Activated T-helper 17 cell treated with anti-CD3 and anti-CD28 coated beads, Interleukin-2, amount 50 U/mL, for 72 hours (primary cell): ENCODE measurements at places on chromosomes 2 and 18. TPM values are rescaled to one million over a fixed set of nuclear protein-coding genes. Genes with fewer than 3 reads are reported as not detected.

GRCh38 chr2:107020392-107020791 lies 134.4 kb upstream of the ST6GAL2 start:
- no peak for ATAC-seq

DNA sequence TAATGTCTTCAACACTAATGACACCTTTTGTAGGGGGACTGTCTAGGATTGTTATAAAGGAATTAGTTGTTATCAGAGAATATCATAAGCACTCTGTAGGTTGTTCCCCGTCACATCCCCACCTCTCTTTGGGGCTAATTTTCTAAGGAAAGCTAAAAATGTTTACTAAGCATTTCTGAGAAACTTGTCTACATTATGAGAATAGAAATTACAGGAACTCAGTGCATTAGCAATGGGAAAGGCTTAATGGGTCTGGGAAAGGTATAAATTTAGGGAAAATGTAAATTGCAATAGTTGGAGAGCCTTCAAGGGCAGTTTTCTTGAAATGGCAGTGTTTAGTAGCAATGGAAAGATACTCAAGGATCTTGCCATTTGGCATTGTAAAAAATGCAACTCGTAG lies 257.2 kb upstream of the NRP2 start:
- ATAC-seq, result no peak

GRCh38 chr18:75211953-75212750 lies 1.6 kb downstream of the TSHZ1 start:
- no peak for ATAC-seq

GRCh38 chr18:845152-845819 lies 33.2 kb upstream of the YES1 start:
- ATAC-seq, result no peak

- no peak for ATAC-seq
Measured at GRCh38 chr18:25365242-25365641, 13.3 kb upstream of the ZNF521 start.

- peak; percentile 65 for ATAC-seq
Measured at GRCh38 chr2:161237392-161238264, 70.6 kb upstream of the PSMD14 start.

DNA sequence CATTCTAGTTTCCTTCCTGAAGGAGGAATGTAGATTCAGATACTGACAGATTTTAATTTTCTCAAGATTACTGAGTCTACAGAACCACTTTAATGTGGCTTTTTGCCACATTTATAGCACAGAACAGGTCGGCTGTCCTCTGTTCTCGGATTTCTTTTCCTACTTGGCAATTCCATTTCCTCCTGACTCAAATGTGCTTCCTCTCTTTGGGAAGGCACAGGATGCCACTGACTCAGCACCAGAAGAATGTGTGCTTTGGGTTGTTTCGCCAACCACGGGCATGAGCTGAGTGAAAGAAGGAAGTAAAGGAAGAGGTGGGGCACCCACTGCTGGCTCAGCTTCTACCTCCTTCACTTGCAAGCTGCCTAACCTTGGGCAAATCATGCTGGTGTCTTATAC lies 970.6 kb upstream of the ACVR2A start:
- peak; percentile 18 for ATAC-seq

GRCh38 chr18:58522132-58522531 lies 106.8 kb downstream of the ALPK2 start:
- no peak for ATAC-seq

DNA sequence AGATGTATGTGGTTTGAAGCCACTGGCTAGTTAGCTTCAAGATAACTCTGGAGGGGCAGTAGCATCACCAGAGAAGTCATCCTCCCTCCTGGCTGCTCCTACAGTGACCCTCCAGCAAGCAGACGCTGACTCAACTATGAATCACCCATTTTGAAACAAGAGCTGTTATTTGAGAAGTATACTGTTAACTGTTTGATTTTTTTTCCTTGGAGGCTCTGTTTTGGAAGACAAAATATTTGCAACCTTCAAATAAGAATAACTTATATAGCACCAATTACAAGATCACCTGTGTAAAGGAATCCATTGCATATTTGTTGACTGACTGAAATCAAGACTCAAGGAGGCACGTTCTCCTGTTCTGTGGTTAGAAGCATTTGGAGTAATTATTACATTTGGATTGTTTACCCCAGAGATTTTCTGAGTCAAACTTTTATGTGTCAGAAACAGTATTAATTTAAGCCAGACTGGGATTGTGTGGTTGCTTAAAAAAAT lies 313.8 kb downstream of the MTX2 start:
- ATAC-seq, result peak; percentile 61

GRCh38 chr2:112694182-112694581 lies 26.6 kb upstream of the NT5DC4 start:
- no peak for ATAC-seq

GRCh38 chr2:62627667-62628066 lies 77.8 kb upstream of the EHBP1 start:
- ATAC-seq, result no peak

GRCh38 chr2:31049916-31050588 lies 88.2 kb downstream of the GALNT14 start:
- ATAC-seq, result no peak

DNA sequence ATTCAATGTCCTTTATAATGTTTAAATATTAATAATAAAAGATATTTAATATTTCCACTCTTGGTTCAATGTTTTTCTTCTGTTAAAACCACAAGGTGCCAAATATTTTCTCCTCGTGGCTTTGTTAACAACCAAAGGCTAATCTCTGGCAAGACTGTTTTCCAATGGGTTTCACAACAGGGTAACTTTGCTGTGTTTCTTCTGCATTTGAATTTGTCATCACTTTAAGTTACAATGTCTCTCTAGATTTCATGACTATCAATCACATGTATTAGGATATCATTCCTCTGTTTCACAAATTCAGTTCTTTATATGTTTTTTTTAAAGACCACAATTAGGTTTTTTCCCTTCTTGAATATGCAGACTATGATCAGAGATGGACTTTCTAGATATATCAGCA lies 469.8 kb upstream of the ACVR2A start:
- no peak for ATAC-seq

DNA sequence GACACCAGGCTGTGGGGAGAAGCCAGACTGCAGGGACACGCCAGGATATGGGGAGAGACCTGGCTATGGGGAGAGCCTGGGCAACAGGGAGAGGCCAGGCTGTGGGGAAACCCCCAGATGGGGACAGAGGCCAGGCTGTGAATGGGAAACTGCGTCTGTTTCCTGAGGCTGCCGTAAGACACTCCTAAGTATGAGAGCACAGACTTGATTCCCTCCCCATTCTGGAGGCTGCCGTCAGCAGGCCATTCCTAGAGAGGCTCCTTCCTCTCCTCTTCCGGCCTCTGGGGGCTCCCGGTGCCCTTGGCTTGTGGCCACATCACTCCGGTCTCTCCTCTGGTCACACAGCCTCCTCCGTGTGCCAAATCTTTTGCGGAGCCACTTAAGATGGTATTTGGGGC lies 32.3 kb downstream of the ADI1 start:
- no peak for ATAC-seq

DNA sequence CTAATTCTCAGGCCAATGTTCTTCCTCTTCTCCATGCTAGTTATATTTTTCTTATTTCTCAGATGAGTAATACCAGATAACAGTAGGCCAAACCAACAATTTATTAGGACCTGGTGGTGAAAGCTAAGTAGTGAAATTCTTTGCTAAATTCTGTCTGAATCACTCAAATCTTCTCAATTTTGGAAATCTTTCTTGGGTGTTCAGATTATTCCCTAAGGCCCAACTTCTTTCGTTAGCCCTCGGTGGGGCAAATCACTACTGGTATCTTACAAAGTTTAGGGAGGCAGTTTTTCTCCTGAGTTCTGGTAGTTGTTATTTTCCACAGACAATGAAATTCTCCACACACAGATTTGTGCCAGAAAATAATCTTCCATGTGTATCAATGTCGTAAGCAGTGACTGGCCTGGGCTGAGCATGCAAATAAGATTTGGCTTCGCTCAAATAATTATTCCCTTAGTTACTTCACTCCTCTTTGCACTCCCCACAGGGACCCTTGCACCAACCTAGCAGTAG lies 443.5 kb upstream of the SLC14A2 start:
- no peak for ATAC-seq

DNA sequence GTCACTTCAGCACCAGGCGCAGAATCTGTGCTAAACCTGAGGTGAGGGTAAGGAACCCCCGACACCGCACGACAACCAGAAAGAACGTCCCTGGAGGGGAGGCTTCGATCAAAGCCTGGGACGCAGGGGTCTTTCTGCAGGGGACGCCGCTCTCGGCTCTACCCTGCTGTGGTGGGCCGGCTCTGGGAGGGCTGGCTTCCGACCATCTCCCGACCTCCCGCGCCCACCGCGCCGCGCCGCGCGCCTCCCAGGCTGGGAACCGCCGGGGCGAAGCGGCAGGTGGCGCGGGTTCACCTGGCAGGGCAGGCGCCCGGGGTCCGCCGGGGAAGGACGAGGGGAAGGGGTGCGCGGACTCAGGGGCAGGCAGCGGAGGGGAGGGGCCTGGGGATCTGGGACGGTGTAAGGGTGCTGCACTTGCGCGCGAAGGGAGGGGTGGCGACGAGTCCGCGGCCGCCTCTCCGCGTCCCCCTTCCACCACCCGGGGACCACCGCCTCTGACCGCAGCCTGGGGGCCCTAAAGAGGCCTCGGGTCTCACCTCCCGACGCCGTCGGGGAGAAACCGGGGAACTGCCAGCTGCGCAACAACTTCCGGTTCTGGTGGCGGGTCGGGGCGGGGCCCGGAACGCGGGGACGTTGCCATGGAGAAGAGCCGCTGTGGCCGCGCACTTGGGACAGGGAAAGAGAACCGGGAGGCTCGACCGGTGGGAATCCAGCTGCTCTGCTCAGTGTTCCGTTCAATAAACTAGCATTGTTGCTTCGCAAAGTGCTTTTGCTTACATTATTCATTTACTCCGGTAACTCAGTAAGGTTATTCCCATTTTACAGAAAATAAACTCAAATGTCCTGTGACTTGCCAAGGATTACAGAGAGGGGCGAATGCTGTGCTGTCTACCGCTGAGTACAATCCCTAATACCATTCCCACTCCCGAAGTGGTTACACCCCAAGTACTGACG lies at the start of gene ZNF396:
TSS of gene ZNF396 (minus strand) at position 596 of the 954 bp plus-strand sequence. CDS start 3,045 bp downstream, outside the sequence.
- ATAC-seq, result peak; percentile 86

DNA sequence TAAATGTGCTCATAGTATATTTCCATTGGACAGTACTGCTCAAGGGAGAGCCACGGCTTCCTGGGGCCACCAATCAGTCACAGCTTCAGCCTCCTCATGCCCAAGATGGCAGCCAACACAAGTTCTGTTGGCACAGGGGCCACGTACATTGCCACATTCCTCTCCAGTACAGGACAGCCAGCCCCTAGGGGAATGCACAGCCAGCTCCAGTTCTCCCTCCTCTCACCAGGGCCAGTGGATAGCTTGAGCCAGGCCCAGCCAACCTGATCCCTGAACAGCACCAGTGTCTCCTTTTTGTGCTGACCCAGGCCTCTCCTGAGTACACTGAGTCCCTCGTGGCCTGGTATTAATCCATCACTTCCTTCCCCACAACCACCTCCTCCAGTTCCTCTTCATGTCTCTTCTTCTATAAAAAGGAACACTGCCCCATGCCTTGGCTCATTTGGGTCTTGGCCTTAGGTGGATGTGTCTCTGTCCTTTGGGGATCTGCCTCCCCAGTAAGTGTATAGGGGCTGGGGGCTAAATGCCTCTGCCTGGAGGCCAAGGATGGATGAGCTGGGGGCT lies 168.7 kb downstream of the TNS1 start:
- ATAC-seq, result no peak

DNA sequence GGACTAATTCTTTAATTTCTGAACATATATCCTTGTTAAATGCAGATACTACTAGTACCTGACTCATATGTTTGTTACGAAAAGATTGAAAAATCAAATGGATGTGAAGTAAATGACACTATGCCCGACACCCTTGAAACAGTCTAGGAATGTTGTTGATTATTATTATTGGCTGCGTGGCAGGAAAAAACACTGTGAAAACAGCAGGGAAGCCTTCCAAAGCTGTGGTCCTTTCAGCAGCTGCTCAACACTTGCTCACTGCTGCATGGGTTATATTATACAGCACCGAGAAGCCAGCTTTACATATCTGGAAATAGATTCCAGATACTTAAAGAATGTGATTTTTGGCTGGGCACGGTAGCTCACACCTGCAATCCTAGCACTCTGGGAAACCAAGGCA lies 26.5 kb downstream of the CRYGD start:
- no peak for ATAC-seq

DNA sequence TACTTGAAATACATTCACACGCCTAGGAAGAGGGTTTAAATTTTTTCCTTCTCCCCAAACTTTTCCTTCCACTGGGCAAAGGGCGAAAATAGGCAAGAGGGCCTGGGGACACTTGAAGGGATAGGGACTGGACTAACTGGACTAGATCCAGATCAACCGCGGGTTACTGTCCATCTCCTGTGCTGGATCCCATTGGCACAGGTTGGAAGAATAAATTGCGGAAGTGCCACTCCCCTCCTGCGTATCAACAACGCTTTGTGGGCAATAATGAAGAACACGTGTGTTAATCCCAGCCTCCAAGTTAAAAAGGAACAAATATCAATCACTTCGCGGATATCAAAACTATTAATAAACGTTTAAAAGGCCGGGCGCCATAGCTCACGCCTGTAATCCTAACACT lies 1.7 kb upstream of the FZD5 start:
- no peak for ATAC-seq

- no peak for ATAC-seq
Measured at GRCh38 chr2:218026676-218027425, 24.1 kb upstream of the TNS1 start.

GRCh38 chr2:86052265-86052664 lies 53.4 kb downstream of the POLR1A start:
- no peak for ATAC-seq

DNA sequence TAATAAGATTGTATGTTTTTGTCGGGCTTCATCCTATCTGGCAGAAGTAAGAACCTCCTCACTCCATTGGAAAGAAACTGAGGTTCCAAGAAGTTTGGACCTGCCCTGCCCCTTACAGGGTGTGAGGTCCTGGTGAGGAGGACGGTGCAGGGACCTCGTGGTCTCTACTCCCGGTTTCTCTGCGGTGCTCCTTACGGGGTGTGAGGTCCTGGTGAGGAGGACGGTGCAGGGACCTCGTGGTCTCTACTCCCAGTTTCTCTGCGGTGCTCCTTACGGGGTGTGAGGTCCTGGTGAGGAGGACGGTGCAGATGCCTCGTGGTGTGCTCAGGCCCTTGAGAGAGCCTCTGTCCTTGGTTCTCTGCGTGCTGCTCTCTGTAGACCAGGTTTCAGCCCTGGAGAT lies 5.2 kb downstream of the CTDP1 start:
- no peak for ATAC-seq

ANKRD36 gene
- total RNA-seq, result 62.2 TPM

RAB27B gene
- 0.50 TPM for total RNA-seq

LGALSL gene
- total RNA-seq, result 1.4 TPM
